Stimulated activated CD4-positive, alpha-beta T cell treated with anti-CD3 and anti-CD28 coated beads, TNF-alpha, amount 100 ng/mL, for 1 hour (primary cell): ENCODE measurements at places on chromosomes 5 and 9.

- no peak for DNase-seq
These were observed 546.0 kb upstream of the RGMB start for GRCh38 chr5:98227489-98227888.

DNA sequence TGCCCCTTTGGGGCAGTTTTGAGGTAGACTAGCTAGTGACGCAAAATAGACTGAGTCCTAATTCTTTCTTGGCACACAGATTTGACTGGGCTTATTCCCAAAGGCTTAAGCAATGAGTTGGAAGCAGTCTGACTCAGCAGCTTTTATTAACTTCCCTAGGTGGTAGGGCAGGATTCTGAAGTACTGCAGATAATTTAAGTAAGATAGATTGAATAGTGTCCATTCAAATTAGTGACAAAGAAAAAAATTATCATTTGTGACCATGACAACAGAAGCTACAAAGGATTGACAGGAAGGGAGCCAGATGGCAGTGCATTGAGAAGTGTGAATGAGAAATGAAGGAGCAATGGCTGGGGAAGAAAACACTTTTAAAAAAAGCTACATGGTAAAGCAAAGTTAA is 649.4 kb downstream of the CDH9 start:
- no peak for DNase-seq

DNA sequence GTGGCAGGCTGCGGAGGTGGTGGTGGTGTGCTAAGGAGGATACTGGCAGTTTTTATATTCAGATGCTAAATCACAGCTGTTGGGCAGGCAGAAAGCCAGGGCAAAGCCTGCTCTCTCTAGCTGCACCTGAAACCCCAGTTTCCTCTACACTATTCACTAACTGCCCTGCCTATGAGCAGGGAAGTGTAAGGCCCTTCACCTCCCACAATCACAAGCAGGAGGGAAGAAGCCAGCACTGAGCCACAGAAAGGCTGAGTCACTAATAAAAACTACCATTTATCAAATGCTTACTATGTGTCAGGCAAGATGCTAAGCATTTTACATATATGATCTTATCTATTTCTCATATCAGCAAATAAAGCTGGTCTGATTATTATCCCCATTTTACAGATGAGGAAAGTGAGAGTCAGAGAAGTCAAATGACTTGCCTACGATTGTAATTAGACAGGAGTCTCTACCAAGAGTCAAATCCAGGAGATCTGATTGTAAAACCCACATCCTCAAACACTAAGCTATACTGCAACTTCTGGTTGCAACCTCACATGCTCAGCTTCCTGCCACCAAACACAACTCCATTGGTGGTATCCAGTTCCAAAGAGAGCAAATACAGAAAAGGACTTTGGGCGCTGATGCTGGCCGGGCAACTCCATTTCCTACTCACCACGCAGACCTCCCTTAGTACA is 17.7 kb upstream of the IL6ST start:
- DNase-seq, result no peak

DNA sequence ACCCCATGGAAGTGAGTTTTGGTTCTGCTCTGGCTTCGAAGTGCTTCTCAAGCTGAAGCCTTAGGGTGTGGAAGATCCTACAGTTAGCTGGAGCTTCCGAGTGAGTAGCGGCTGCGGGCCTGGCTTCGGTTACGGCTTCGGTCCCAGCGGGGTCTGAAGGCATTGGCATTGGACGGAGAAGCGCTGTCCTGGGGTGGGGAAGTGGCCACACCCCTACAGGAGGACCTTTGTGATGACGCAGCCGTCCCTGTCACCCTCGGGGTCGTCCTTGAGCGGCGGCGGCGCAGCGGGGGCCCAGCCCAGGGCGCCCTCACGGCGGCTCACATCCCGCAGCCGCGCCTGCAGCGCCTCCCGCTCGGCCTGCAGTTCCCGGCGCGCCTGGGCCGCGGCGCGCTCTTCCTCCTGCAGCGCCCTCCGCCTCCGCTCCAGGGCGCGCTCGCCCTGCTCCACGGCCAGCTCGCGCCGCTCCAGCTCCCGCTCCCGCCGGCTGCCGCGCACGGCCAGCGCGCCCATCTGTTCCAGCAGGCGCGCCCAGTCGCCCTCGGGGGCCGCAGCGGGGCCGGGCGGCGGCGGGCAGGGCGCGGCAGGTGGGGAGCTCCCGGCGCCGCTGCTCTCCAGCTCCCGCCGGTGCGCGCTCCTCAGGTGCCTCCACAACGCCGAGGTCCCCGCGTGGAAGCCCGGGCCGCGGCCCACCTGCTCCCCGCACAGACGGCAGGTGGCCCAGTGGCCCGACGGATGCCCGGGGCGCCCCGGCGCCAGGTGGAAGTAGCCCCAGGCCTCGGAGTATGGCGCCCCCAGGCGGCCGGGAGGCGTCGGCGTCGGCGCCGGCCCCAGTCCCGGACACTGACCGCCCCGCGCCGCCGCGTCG is 9.9 kb downstream of the ZBED3 start:
- no peak for DNase-seq

GRCh38 chr5:26805076-26805475 is 233.3 kb downstream of the CDH9 start:
- no peak for DNase-seq

- DNase-seq, result no peak
These were observed 42.8 kb downstream of the JADE2 start for GRCh38 chr5:134568337-134568700.

- no peak for DNase-seq
These were observed 42.8 kb downstream of the WWC1 start for GRCh38 chr5:168334280-168334679.

GRCh38 chr5:176389135-176390123 is 878 bp downstream of the HIGD2A start:
- DNase-seq, result no peak

- DNase-seq, result no peak
These were observed 25.1 kb downstream of the XRCC4 start for GRCh38 chr5:83102364-83102980.

GRCh38 chr5:9059920-9060691 is 485.8 kb downstream of the SEMA5A start:
- DNase-seq, result no peak

GRCh38 chr5:126445502-126446174 is 22.4 kb downstream of the GRAMD2B start:
- DNase-seq, result no peak

DNA sequence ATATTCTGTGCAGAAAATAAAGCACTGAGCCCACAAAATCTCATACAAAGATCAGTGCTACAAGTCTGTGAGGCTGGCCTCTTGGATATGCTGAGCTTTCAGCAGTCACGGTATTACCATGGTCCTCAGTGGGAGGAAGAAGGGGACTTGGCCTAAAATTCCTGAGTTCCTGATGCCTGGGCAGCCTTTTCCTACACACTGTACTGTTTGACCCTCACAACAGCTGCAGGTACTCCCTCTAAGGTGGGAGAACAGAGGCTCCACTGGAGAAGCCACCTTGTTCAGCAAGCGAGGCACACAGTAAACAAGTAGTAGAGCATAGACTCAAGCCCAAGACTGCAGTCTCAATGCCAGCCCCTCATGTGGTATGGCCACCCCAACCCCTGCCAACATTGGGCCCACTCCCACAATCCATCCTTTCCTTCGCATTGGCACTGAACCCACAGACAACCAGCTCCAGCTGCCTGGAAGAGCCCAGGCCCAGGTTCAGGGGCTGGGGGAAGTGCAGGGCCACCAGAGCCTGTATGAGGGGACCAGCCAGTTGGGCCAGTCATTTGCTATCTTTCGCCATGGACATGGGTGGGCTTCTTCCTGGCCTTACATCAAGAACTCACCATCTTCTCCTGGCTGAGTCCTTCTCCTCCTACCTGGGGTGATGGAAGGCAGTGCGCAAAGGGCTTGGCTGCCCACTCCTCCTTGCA is 14.3 kb downstream of the ACSL6 start:
- DNase-seq, result no peak

DNA sequence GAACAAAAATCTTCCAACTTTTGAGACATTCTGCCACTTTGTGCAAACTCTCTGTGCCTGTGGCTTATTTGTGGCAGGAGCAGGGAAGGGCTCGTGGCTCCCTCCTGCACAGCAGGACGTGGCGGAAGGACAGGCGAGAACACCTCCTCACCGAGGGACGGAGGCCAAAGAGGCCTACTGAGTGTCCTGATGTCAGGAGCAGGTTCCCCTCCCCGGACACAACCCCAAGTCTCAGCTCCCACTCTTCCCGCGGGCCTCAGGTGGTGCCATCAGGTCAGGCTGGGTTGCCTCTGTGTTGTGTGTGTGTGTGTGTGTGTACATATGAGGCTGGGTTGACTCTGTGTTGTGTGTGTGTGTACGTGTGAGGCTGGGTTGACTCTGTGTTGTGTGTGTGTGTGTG is 136.8 kb upstream of the LPCAT1 start:
- DNase-seq, result no peak

GRCh38 chr5:96388176-96388575 is 44.9 kb downstream of the PCSK1 start:
- no peak for DNase-seq

DNA sequence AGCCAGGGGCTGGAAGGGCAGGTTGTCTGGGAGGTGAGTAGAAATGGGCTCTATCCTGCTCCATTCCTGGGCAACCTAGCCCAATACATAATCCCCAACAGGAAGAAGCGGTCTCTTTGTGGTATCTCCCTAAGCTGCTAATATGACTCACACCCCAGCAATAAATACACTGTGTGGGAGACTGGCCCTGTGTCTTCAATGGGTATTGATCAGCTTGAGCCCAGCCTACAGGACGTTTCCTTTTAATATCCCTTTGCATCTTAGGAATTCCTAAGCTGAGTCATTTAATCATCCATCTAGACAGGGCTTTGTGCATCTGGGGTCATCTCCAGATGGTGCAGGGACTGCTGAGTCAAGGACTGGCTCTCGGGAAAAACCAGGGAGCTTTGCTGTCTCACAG is 207.0 kb upstream of the PANK3 start:
- no peak for DNase-seq

GRCh38 chr9:121281614-121282276 is 13.8 kb downstream of the GSN start:
- DNase-seq, result no peak
